Stimulated activated CD4-positive, alpha-beta T cell treated with anti-CD3 and anti-CD28 coated beads, Interleukin-12 subunit alpha, Interleukin-12 subunit beta, amount 100 ng/mL, for 24 hours (primary cell): ENCODE measurements at places on chromosomes 6 and 20.

GRCh38 chr6:90217506-90218127, 79.0 kb downstream of the BACH2 start:
- no peak for DNase-seq

DNA sequence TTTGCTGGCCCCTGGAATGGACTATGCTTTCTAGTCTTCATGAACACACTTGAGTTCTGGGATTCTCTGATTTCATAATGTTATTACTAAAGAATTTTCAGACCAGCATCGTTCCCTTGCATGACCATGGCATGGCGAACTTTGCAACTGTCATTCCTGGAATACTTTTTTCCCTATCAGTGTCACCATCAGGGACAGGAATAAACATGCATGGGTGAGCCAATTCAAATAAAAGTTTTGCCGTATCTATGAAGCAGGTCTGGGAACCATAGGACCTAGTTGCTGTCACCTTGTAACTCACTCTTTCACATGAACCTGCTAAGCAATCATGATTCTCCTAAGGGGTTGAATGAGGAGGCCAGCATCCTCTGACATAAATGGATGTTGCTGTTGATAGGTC, 68.2 kb upstream of the AGPAT4 start:
- no peak for DNase-seq

DNA sequence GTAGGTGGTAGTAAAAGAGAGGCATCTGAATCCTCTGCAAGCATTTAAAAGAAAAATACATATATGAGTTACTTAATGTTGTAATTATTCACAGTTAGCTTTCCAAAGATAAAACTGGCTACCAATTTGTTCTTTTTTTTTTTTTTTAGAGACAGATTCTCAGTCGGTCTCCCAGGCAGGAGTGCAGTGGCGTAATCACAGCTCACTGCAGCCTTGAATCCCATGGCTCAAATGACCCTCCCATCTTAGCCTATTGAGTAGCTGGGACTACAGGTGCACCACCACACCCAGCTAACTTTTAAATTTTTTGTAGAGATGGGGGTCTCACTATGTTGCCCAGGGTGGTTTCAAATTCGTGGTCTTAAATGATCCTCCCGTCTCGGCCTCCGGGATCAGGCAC, 36.5 kb downstream of the SGK1 start:
- DNase-seq, result no peak

- no peak for DNase-seq
These were observed 90.8 kb upstream of the QKI start for GRCh38 chr6:163323705-163324104.

GRCh38 chr6:16854986-16855385, 93.7 kb upstream of the ATXN1 start:
- no peak for DNase-seq

DNA sequence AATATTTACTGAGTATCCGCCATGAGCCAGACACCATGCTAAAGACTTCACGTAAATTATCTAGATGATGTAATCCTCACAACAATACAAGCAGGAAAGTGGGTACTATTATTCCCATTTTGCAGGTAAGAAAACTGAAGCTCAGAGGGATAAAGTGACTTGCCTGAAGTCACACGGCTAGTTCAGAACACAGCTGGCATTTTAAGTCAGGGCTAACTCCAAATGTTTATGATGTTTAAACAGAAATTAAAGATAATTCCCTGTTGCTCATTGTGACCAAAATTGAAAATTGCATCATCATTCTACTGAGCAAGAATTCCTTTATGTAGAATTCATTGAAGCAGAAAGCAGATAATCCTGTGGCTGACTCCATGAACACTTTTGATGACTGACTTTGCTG, 71.3 kb upstream of the STXBP5 start:
- DNase-seq, result no peak

GRCh38 chr6:106417572-106418147, 57.1 kb downstream of the CRYBG1 start:
- DNase-seq, result no peak

DNA sequence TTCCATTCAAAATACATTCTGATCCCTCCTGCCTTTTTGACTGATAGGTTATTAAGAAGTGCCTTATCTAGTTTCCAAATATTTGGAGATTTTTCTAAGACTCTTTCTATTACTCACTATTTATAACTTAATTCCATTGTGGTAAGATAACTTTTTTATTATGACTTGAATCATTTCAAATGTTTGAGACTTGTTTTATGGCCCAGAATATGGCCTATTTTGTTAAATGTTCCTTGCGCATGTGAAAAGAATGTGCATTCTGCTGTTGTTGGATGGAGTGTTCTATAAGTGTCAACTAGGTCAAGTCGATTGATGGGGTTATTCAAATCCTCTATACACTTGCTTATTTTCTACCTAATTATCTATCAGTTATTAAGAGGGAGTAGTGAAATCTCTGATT, 13.1 kb upstream of the TCP11 start:
- DNase-seq, result no peak

- DNase-seq, result no peak
These were observed 606.0 kb downstream of the HDGFL1 start for GRCh38 chr6:23175391-23175790.

DNA sequence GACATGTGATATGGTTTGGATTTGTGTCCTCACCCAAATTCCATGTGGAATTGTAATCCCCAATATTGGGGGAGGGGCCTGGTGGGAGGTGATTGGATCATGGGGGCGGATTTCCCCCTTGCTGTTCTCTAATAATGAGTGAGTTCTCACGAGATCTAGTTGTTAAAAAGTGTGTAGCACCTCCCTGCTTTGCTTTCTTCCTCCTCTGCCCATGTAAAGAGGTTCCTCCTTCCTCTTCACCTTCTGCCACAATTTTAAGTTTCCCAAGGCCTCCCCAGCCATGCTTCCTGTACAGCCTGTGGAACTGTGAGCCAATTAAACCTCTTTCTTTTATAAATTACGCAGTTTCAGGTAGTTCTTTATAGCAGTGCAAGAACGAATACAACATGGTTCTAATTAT, 2.1 kb upstream of the ZNF451 start:
- DNase-seq, result no peak
